Amniotic stem cell (primary cell): ENCODE measurements at places on chromosomes 1 and 21.

GRCh38 chr1:85884372-85885035 lies 176.3 kb upstream of the ZNHIT6 start:
- peak; percentile 1 for DNase-seq

DNA sequence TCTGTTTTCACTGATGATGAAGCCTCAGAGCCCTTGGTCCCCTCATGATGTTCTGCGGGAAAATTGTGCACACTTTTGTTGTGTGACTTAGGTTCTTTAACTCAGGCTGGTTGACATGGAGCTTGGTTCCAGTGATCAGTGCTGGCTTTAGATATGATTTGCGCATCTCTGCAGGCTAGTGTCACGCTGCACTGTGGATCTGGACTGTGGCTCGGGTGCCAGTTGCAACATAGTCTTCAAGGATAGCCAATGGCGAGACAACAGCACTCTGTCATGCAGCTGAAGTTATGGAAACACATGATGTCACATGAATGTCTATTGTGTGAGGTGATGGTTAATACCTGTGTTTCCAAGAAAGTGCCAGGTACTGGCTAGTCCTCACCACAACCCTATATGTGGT lies 56.7 kb downstream of the DDR2 start:
- DNase-seq, result no peak

- no peak for DNase-seq
Observed at GRCh38 chr1:12338823-12339222, 109.0 kb downstream of the VPS13D start.

- no peak for DNase-seq
Observed at GRCh38 chr1:53365437-53366063, 37.7 kb upstream of the LRP8 start.

GRCh38 chr1:184002071-184002470 lies 35.5 kb downstream of the COLGALT2 start:
- peak; percentile 5 for DNase-seq

DNA sequence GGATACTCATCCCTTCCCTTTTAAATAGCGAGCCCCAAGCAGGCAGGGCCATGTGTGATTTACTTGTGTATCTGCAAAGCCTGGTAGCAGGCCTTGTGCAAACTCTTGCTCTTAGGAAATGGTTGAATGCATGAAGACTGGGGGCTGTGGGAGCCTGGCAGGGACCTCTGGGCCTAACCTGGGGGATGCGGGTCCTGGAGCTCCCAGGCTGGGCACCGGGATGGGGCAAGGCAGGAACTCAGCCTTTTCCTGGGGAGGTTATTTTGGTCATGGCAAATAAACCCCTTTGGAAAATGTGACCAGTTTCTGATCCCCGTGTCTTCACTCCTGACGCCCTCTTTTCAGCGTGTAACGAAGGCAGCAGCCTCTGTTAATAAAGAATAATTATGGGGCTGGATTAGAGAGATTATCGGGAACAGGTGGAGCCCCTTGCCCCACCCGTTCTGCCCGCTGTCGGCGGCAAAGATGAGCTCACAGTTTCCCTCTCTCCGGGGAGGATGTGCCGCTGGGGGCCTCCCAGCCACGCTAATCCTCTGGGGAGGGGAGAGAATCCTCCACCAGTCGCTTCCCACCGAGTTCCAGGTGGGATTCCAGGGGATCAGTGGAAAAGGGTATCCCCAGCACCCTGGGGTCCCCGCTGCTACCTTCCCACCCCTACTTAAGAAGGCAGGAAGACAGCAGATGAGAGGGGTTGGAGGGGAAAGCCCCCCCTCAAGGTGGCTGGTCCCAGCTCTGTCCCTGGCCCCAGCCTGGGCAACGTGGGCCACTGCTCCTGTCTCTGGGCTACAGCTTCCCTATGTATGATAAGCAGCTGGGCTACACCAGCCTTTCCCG lies 69.7 kb upstream of the WNT4 start:
- no peak for DNase-seq

- no peak for DNase-seq
Observed at GRCh38 chr1:117342397-117342796, 24.9 kb upstream of the MAN1A2 start.

GRCh38 chr1:11799099-11799498 lies 6.7 kb downstream of the MTHFR start:
- no peak for DNase-seq

- no peak for DNase-seq
Observed at GRCh38 chr1:247865416-247865815, 8.4 kb downstream of the TRIM58 start.
